H9 (cell line): ENCODE measurements at places on chromosomes 12 and 14.

GRCh38 chr12:5779401-5779800, 165.7 kb downstream of the ANO2 start:
- no peak for DNase-seq

- no peak for DNase-seq
Observed at GRCh38 chr12:20476551-20476950, 108.2 kb downstream of the PDE3A start.

DNA sequence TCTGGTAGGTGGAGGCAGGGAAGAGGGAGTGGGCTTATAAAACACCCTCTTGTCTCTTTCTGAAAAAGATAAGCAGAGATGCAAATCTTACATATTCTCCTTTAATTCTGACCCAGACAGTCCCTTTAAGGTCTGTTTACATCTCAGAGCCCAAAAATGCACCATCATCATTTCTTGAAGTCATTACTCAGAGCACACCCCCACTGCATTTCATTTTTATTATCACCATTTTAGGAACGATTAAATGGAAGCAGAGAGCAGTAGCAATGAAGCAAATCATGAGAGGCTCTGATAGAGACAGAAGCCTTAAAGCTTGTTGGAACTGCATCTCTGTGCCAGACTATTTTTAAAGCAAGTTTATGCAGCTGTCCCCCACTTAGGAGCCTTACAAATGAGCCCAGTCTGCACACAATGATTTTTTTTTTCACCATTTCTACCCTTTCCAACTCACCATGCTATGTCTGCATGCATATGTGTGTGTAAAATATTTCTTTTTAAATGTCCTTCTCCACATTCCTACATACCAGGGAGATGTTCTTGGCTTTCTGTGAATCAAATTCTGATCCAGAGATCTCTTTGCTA, 311.0 kb downstream of the GRIN2B start:
- DNase-seq, result no peak

DNA sequence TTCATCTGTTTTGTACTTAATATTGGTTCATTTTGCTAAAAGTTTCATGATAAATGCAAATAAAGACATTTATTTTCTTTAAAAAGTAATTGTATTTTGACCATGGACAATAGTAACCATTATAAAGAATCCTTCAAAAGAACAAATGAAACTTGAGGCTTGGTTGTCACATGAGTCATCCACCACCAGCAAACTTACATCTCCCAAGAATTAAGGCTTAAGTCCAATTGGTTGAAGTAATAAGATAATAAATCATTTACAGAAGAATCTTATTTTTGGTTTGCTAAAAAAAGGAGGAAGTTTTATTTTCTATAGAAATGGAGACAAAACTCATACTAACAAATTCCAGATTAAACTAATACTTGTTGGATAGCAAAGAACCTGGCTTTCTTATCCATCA, 84.8 kb upstream of the KITLG start:
- DNase-seq, result no peak

GRCh38 chr12:97745406-97746101, 282.9 kb downstream of the RMST start:
- DNase-seq, result no peak

DNA sequence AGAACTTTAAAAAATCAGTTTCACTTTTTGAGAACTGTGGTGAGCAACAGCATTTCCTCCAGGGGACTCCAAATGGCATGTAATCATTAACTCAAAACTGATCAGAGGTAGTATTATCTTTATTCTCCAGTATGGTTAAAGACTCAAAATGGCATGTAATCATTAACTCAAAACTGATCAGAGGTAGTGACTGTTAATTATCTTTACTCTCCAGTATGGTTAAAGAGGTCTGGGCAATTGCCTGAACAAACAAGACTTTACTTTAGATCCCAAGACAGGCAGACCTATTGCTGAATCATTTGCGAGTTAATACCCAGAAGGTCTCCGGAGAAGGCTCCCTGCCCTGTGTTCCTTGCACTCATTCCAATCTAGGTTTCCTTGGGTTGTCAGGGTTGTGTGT, 6.6 kb upstream of the ACADS start:
- no peak for DNase-seq

GRCh38 chr12:7557227-7557626, 53.6 kb upstream of the CD163 start:
- no peak for DNase-seq

DNA sequence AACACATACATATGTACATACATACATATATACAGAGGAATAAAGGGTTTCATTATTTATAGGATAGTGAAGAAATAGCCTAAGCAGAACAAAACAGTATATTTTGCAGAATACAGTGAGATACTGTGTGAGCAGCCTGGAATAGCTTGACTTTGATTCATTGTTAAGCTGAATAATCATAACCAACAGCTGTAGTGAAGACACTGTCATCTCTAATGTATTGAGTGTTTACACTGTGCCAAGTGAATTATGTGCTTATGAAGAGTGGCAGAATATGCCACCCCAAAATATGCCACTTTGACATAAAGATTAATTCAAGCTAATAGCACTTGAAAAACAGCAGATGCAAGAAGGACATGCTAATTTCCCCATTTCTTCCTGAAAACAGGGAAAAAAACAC, 48.2 kb upstream of the LRFN5 start:
- DNase-seq, result no peak

DNA sequence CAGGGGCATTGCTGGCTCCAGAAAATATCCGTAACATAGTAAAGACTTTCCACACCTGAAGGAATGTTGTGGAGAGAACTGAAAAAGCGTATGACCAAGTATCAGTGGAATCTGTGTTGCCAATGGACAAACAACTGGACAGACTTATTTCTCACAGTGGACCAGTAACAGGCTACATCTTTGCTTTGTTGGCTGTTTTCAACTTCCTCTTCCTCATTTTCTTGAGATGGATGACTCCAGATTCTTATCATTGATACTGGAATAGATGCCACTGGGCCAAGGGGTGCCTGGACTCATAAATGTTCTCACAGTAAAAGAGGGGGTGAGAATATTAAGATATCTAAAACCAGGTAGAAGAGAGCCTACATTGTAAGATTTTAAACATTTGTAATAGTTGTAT, 6.4 kb downstream of the GAS2L3 start:
- DNase-seq, result no peak

DNA sequence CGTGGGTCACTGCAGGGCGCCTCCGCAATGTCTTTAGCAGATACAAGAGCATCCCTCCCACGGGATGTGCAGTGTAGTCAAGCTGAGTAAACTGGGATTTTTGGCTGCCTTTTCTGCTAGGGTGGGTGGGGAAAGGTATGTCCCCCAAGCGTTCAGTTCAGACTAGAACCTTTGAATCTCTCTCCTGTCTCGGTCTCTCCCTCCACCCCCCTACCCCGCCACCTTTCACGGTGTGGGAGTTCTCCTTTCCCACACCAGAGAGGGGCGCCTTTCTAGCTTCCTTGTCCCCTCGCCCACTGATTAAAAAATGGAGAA, 525 bp upstream of the FAR2 start:
- no peak for DNase-seq

DNA sequence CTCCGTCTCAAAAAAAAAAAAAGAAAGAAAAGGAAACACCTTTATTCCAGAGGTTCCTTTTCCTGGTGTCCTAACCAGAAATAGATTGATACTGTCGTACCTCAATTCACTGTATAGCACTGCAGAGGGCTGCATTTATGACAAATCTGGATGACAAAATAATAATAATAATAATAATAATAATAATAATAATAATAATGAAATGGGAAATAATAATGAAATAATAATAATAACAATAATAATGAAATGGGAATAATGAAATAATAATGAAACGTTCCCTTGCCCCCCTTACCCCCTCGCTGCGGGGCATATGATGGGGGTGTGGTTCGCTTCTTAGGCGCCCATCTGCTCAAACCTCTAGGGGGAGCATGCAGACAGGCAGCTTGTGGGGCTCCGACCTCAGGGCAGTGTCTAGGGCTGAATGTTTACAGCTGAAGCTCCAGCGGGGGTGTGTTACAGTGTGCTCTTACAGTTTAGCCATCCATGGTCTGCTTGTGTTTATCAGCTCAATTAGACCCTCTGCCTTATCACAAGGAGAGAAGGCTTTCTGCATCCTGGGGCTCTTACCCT, 1088.3 kb upstream of the SEL1L start:
- peak; percentile 59 for DNase-seq

GRCh38 chr12:6281081-6281809, 29.2 kb upstream of the PLEKHG6 start:
- no peak for DNase-seq

- DNase-seq, result no peak
Observed at GRCh38 chr12:64544371-64545080, 65.8 kb upstream of the RASSF3 start.

- no peak for DNase-seq
Observed at GRCh38 chr12:85968606-85969005, 94.5 kb downstream of the NTS start.

GRCh38 chr12:101044512-101045059, 165.5 kb downstream of the SLC5A8 start:
- DNase-seq, result no peak

GRCh38 chr12:116126610-116127009, 150.9 kb downstream of the MED13L start:
- no peak for DNase-seq

DNA sequence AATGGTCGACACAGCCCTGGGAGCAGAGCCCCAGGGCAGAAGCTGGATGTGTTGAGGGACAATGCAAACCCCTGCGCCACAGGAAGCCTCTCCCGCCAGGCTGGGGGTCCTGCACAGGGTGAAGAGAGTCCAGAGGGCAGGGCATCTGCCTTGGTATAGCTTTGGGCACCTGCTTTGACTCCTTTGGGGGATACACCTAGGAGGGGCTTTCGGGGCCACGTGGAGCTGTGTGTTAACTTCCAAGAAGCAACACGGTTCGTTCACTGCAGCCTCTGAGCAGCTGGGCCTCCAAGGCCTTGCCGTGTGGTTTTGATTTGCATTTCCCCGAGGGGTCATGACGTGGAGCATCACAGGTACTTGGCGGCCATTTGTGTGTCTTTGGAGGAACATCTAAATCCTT, 5.8 kb upstream of the PUS1 start:
- DNase-seq, result no peak

DNA sequence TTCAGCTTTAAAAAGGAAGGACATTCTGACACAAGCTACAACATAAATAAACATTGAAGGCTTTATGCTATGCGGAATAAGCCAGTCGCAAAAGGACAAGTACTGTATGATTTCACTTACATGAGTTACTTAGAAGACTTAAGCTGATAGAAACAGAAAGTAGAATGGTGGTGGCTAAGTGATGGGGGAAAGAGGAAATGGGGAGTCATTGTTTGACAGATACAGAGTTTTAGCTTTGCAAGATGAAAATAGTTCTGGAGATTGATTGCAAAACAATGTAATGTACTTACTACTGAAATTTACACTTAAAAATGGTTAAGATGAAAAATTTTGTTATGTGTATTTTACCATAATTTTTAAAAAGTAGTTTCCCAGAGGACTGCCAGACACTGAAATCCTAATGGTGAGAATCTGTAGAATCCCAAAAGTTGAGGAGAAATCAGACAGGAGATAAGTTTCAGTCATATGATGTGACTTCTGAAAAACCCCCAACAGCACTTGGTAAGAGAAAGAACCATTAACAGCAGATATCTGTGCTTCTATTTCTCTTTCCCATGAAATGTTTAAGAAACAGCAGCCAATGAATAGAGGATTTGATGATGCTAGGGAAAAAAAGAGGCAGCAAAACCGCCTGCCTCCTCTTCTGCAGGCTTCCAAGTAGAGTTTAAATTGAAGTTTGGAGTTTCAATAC, 16.6 kb upstream of the CLEC2A start:
- DNase-seq, result no peak

- no peak for DNase-seq
Observed at GRCh38 chr12:8014836-8015235, 17.7 kb upstream of the FOXJ2 start.

DNA sequence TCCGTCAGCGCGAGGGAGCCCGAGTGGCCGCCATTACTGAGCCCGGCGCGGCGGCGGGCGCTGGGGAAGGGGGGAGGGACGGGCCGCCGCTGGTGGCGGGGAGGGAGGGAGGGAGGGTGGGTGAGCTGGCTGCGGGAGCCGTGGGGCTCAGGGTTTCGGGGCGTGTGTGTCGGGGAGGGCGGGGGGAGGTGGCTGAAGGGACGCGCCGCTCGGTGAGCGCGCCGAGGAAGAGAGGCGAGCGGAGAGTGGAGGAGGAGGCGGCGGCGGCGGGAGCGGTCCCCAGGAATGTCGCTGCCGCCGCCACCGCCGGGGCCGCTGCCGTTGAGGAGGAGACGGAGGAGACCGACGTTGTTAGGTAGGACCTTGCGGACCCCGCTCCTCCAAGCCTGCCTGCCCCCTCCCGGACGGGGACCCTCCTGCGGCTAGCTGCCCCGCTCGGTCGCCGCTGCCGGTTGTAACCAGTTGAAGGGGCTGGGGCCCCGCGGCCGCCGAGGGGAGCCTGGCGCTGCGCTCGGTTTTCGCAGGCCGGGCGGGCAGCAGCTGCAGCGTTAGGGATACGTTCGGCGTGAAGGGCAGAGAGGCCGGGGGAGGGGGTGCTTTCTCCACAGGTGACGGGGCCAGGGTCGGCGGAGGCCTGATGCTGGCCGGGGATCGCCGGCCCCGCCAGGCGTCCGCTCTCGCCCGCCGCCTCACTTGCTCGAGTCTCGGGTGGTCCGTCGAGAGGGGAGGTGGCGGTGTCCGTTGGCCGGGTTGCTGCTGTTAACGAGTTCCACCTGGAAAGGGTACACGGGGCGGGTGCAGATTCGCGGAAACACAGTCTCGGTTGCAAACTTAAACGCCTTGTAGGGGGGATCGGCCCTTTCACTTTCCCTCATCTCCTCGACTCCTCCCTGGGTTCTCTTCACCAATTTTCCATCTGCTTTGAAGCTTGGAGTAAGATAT, at the start of gene ARHGAP5:
ARHGAP5 (plus strand) TSS at position 224 of the 942 bp plus-strand sequence. CDS start 13,366 bp downstream, outside the sequence.
- DNase-seq, result peak; percentile 59

DNA sequence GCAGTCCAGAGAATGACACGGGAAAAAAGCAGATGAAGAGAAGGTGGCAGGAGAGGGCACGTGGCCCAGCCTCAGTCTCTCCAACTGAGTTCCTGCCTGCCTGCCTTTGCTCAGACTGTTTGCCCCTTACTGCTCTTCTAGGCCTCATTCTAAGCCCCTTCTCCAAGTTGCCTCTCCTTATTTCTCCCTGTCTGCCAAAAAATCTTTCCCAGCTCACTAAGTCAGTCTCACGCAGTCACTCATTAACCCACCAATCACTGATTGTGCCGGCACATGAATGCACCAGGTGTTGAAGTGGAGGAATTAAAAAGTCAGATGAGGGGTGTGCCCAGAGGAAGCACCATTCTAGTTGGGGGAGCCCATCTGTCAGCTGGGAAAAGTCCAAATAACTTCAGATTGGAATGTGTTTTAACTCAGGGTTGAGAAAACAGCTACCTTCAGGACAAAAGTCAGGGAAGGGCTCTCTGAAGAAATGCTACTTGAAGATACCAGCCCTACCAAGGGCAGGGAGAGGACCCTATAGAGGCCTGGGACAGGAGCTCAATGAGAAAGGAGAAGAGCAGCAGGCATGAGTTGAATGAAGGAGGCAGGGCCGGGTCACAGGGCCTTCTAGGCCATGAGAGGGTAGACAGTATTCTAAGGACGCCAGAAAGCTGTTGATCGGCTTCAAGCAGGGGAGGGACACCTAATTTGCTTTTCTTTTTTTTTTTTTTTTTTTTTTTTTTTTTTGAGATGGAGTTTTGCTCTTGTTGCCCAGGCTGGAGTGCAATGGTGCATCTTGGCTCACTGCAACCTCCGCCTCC, 40.9 kb downstream of the DAD1 start:
- DNase-seq, result no peak
